ENCODE measurements at places on chromosomes 1 and 21.

DNA sequence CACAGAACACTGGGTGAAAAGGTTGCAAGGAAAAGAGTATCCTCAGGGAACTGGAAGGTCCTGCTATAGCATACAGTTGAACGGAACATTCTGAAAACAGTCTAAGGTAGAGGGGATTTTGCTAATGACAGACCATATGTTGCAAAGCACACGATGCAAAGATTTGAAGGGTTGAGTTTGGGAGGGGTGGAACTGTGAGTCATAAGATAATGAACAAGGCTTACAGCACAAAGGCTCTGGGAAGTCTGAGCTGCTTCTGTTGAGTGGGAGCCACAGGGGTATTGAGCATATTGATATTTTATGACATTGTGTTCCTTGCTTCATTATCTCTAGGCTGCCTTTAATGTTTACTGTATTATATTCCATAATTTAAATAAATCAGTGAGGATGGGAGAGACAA is 104.9 kb downstream of the PLPPR4 start:
- no peak for DNase-seq

DNA sequence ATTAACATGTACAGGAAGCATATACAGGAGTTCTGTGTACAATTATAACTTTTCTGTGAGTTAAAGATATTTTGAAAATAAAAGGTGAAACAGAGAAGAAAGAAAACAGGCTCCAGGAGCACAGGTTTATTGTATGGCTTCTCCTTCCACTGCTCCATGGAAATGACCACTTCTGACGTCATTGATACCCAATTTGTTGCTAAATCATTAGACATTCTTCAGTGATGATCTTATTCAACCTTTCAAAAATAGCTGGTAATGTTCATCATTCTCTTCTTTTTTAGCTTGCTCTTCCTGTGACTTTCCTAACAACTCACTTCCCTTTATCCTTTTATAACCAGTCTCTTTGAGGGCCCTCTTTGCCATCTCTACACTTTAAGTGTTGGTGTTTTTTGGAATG is 77.8 kb downstream of the KCNK2 start:
- no peak for DNase-seq

DNA sequence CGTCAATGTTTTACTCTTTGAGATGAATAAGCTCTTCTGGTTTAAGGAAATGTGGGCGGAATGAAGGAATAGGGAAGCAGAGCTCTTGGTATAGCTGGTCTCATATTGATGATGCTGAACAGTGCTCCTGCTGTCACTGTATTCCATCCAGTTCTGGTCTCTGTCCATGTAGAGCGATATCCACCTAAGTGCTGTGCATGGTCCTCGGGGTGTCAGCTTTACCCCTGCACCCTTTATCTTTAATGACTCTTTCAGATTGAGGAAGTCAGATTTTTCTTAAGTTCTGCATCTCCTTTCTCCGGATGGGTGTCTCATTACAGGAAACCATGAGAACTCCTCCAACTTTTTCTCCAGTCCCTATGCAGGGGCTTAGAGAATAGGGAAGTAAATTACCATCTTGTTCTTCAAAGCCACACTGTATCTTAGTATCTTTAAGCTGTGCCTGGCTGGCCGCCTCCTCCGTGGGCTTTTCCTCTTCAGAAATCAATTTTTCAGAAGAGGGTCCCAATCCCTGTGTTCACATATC is 52.9 kb downstream of the PDE4B start:
- no peak for DNase-seq

DNA sequence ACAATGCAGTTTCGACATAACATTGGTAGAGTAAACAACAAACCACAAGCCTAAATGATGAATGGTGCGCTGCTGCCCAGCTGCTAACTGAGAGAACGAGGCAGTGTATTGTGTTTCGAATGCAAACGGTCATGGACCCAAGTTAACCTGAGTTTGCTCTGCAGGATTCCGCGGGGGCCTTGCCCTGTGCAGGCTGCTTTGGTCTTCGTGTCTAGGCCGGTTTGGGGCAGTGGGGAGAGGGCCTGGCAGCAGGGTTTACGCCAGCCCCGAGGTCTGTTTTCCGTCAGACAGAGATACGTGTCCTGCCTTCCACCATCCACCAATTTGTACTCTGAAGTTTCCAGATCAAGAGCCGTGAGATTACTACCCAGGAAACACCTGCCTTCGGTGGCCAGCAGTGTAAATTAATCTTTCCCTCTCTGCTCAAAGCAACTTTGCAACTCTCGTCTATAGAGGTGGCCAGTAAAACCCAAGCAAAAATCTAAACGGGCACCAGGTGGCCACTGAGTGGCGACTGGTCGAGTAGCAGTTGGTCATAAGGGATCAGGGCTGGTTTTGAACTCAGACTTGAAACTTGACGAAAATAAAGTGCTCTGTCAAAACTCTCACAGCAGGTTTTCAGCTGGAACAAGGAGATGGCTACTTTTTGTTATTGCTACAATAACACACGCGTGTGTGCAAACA is 6.3 kb upstream of the PRDM15 start:
- no peak for DNase-seq

DNA sequence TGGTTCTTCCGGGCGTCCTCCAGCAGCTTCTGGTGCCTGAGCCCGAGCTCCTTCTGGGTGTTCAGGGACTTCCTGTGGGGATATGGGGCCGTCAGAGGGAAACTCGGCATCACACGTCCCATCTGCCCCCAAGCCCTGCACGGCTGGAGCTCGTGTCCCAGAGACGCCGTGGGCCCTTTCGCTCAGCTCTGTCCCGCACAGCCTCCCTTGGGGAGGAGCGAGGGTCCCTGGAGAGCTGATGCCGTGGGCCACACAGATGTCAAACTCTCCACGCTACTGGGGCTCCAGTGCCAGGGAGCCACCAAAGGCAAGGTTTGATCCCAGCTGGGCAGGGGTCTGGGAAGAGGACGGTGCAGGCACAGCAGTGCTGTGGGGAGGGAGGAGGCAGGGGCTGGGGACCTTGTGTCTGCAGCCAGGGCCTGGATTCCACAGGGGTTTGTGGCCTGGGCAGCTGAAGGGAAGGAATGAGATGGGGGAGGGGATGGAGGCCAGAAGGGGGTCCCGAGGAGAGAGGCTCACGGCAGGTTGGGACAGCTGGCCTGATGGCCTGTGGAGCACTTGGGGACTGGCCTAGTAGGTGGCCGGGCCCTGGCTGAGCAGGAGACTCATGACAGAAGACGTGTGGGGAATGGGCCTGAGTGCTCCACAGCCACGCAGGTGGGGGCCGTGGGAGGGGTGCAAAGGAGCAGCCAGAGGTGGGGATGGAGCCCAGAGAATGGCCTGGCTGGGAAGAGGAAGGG is 30.4 kb downstream of the CFAP74 start:
- DNase-seq: no peak

All from DMS79 (cell line).